GM19239 (cell line): ENCODE measurements at places on chromosomes 12 and 14.
A peak's percentile ranks its signal among the peaks of the same experiment; 100 is the strongest.

DNA sequence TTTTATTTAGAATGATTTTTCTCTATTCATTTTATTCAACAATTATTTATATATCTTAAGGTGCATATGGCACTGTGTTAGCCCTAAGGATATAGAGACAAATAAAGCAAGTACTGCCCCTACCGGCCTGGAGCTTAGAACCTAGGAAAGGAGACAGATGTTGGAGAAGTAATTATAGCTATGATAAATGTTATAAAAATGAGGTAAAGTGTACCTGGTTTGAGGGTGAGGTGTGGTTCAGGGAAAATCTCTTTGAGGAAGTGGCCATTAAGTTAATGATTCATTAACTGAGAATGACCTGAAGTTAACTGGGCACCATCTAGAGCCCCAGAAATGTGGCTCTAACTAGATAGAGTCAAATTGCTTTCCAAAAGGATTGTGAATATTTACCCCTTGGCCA, 31.9 kb downstream of the CDKL1 start:
- DNase-seq: no peak

DNA sequence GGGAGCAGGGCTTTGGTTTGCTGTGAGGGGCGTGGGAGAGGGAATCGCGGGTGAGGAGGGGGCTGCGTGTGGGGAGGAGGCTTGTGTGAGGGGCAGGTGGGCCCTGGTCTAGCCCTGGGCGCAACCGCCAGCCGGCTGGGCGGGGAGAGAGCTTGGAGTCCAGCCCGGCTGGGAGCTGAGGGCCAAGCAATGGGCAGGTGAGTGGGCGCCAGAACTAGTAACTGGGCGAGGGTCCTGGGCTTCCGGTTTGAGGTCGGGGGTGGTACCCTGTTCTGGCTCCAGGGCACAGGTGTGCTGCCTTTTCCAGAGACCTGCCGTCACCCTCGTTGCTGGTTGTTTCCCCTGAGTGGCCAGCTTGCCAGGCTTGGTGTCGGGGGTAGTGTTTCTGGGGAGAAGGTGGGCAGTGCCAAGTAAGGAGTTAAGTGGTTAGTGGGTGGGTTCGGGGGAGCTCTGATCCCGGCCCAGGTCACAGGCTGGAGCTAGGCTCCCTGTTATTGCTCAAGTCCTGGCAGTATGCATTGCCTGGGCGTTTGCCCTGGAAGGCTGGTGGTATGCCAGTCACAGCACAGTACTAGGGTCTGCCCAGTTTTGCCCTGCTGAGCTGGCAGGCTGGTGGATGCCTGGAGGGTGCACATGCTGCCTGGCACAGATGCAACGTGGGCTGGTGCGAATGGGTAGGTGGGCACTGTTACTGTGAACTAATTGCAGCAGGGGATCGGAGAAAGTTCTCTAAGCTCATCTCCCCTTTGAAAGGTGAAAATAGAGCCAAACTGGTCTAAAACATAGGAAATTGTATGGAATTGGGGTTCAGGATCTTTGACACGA, 683 bp downstream of the CIPC start:
- DNase-seq: no peak

GRCh38 chr14:64675312-64675711, 28.9 kb upstream of the PLEKHG3 start:
- DNase-seq: no peak

GRCh38 chr14:81170829-81171195, 49.9 kb downstream of the GTF2A1 start:
- no peak for DNase-seq

GRCh38 chr12:106894774-106895173, 60.9 kb upstream of the TMEM263 start:
- DNase-seq: no peak

DNA sequence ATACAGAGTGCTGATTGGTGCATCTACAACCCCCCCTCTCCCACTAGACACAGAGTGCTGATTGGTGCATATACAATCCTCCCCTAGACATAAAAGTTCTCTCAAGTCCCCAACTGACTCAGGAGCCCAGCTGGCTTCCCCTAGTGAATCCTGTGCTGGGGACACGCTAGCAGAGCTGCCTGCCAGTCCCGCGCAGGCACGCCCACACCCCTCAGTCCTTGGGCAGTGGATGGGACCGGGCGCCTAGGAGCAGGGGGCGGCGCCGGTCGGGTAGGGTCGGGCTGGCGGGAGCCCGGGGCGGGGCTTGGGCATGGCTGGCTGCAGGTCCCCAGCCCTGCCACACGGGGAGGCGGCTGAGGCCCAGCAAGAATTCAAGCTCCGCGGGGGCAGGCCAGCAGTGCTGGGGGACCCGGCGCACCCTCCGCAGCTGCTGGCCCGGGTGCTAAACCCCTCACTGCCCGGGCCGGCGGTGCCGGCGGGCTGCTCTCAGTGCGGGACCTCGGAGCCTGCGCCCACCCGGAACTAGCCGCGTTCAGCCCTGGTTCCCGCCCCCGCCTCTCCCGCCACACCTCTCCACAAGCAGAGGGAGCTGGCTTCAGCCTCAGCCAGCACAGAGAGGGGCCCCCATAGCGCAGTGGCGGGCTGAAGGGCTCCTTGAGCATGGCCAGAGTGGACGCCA, 64.3 kb upstream of the DDHD1 start:
- DNase-seq: peak; percentile 42

GRCh38 chr12:90921536-90921935, 33.4 kb downstream of the CCER1 start:
- DNase-seq: no peak

- peak; percentile 65 for DNase-seq
Observed at GRCh38 chr14:70188659-70189455, at the start of gene SLC8A3. Gene SLC8A3, minus strand, starts transcription at chr14:70188951. Its CDS starts 20,529 bp downstream, at chr14:70168422.

- no peak for DNase-seq
Observed at GRCh38 chr14:101064121-101064661, 160.7 kb upstream of the RTL1 start.

- DNase-seq: no peak
Observed at GRCh38 chr14:21791749-21792148, 118.1 kb upstream of the OR4E1 start.

GRCh38 chr12:90905691-90906370, 49.1 kb downstream of the CCER1 start:
- no peak for DNase-seq

GRCh38 chr14:50123062-50123461, 6.7 kb upstream of the VCPKMT start:
- DNase-seq: no peak

GRCh38 chr14:72625689-72626088, 268.2 kb downstream of the DPF3 start:
- DNase-seq: no peak

DNA sequence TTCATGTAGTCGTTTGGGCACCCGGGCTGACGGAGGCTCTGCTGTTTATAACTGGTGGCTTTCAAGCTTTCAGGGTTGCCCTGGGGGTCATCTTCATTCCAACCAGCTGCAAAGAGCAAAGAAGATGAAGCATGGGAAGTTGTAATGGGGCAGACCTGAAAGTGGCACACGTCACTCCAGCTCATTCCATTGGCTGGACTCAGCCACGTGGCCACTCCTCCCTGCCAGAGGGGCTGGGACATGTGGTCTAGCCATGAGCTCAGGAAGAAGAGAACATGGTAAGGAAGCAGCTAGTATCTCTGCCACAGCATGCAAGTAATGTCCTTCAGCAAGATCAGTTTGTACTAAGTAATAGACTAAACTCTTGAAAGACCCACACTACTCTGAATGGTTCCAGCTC, 51.7 kb upstream of the FERMT2 start:
- no peak for DNase-seq

DNA sequence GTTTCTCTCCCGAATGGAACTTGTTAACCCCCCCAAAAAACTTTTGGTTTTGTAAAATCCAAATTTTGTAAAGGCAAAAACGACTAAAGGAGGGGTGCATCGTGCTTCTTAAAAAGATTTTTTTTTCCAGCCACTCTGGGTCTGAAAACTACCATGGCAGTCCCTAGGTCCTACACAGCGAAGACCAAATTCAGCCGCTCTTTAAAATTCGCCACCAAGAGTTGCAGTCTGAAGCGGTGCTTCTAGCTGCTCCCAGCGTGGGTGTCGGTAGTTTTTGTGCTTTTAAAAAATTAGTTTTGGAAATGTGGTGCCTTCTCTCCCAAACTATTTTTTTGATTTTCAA, 873 bp upstream of the GSC start:
- DNase-seq: no peak

DNA sequence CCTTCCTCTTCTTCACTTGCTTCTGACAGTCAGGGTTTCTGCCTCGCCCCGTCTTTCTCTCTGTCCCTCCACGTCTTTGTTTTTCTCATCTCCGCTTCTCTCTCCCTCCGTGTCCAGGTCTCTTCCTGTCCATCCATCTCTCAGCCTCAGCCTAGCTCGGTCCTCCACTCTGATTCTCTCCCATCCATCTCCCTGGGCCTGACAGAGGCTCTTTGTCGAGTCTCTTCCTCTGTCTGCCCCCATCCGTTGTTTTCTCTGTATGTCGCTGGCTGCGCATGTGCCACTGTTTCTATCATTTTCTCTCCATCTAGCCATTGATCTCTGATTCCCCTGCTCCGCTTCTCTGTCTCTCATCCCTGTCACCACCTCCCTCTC, 328.9 kb upstream of the TBX3 start:
- DNase-seq: no peak

- DNase-seq: no peak
Observed at GRCh38 chr12:31867292-31867691, 91.9 kb upstream of the RESF1 start.

DNA sequence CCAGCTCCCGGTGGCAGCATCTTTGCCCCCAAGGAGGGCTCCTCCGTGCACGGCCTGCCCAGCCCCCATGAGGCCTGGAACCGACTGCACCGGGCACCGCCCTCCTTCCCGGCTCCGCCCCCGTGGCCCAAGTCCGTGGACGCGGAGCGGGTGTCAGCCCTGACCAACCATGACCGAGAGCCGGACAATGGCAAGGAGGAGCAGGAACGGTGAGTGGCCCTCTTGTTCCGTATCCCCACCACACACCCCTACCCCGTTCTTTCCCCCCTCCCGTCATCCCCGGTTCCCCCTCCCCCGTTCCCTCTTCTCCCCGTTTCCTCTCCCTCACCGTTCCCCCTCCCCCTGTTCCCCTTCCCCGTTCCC, 28.3 kb downstream of the LRCOL1 start:
- no peak for DNase-seq

DNA sequence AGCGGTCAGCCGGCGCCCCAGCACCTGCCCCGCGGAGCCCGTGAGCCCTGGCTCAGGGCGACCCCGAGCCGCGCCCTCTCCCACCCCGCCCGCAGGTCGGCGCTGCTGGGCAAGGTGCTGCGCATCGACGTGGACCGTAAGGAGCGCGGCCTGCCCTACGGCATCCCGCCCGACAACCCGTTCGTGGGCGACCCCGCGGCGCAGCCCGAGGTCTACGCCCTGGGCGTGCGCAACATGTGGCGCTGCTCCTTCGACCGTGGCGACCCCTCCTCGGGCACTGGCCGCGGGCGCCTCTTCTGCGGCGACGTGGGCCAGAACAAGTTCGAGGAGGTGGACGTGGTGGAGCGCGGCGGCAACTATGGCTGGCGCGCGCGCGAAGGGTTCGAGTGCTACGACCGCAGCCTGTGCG, 14.4 kb downstream of the HHIPL1 start:
- no peak for DNase-seq

DNA sequence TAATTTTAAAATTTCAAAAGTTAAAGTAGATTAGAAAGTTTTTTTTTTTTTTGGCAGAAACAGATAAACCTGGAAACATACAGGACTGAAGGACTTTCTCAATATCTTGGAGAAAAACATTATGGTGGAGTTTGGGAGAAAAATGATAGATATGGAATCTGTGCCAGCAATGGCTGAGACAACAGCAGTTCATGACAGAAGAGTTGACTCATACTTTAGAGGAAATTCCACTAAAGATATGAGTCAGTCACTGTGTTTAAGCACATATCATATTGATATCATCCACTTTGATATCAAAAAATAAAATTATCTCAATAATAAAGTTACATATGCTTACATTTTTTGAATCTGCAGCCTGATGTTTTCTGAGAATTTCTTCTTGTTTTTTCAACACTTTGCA, 193.9 kb upstream of the OR4E1 start:
- no peak for DNase-seq

DNA sequence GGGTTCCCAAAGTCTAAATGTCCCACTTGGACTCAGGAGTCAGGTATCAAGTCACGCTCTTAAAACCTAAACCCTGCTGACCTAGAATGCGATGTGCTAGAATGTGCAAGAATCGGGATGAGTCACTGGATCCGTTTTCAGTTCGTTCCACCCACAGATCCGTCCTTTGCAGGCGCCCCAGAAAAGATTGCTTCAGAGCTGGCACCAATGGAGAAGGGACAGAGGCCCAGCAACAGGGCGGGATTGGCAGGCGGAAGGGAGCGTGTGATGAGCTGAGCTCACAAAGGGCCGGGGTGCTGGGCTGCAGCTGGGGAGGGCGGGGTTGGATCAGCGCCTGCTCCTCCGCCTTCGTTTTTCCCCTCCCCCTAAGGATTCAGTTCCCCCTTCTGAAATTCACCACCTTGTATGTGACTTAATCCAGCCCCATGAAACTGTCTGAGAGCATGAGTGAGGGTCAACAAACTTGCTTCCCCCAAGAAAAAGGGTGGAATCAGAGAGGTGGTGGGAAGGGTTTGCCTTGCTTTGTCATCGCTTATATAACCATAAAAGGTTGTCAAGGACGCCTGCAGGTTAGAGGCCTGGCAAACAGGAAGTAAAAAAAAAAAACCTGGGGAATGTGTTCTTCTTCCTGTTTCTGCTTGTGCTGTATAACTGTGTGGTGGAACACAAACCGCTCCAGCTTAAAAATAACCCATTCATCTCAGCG, 2.8 kb upstream of the UBC start:
- peak; percentile 53 for DNase-seq

- no peak for DNase-seq
Observed at GRCh38 chr12:123242116-123242904, 9.1 kb downstream of the MTRFR start.

GRCh38 chr14:83994020-83994419, 1535.9 kb upstream of the FLRT2 start:
- no peak for DNase-seq

- no peak for DNase-seq
Observed at GRCh38 chr12:130011611-130012385, 108.0 kb upstream of the TMEM132D start.

- no peak for DNase-seq
Observed at GRCh38 chr14:21734457-21735074, 60.9 kb upstream of the OR4E1 start.

- DNase-seq: peak; percentile 28
Observed at GRCh38 chr12:65156366-65156841, 13.0 kb upstream of the LEMD3 start.

DNA sequence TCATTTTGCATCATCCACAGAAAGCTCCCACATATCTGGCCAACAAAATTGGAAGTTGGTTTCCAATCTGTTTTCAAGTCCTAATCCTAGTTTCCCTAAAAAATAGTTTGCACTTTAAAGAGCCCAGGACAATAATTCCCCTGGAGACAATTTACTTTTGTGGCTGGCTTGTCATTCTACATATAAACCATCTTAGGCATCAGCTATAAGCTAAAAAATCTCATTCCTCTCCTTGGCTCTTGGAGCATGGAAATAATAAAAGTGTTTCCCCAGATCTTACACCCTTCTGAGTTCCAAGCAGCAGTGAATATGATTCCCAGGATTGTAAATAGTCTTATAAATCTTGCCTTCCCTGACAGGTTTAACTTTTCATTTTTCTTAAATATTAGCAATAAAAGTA, 89.1 kb upstream of the NUDT4 start:
- DNase-seq: no peak

GRCh38 chr14:40240245-40240859, 808.1 kb upstream of the FBXO33 start:
- DNase-seq: no peak
